ENCODE measurements at places on chromosomes 11 and 22. TPM values are rescaled to one million over a fixed set of nuclear protein-coding genes. Genes with fewer than 3 reads are reported as not detected.

Gene IGLL1
- 0.62 TPM for polyA plus RNA-seq

Gene OR5A1
- polyA plus RNA-seq, result 0.01 TPM

Gene GSTP1
- polyA plus RNA-seq, result 728 TPM

Gene MRGPRF
- 28.3 TPM for polyA plus RNA-seq

Gene C11orf52
- 10.9 TPM for polyA plus RNA-seq

Gene DEFB131B
- 0.87 TPM for polyA plus RNA-seq

Gene ANGPTL5
- not detected for polyA plus RNA-seq

Gene IL17REL
- not detected for polyA plus RNA-seq

Gene FGF4
- polyA plus RNA-seq, result not detected

Gene SLC43A3
- 20.3 TPM for polyA plus RNA-seq

Gene TENM4
- polyA plus RNA-seq, result 26.0 TPM

Gene ANO9
- polyA plus RNA-seq, result 14.2 TPM

Gene USP2
- polyA plus RNA-seq, result 9.0 TPM

Gene SLC17A6
- not detected for polyA plus RNA-seq

Gene KCNK7
- 0.21 TPM for polyA plus RNA-seq

Gene CHST1
- 10.9 TPM for polyA plus RNA-seq

Gene GAL3ST3
- 6.1 TPM for polyA plus RNA-seq

Gene BATF2
- 3.1 TPM for polyA plus RNA-seq

Gene ARHGAP20
- polyA plus RNA-seq, result 4.9 TPM

Gene RIC3
- 10.9 TPM for polyA plus RNA-seq

Gene LTBP3
- 148 TPM for polyA plus RNA-seq

Gene ANAPC15
- 59.0 TPM for polyA plus RNA-seq

Gene SGSM1
- 2.4 TPM for polyA plus RNA-seq

Gene OLFML1
- 25.9 TPM for polyA plus RNA-seq

Gene MS4A7
- polyA plus RNA-seq, result 7.6 TPM

Gene POTEH
- not detected for polyA plus RNA-seq
